ENCODE measurements at places on chromosomes 7 and 10. TPM values are rescaled to one million over a fixed set of nuclear protein-coding genes. Genes with fewer than 3 reads are reported as not detected.

GRCh38 chr7:380711-381210, 90.8 kb downstream of the FOXL3 start:
- no peak for DNase-seq

DNA sequence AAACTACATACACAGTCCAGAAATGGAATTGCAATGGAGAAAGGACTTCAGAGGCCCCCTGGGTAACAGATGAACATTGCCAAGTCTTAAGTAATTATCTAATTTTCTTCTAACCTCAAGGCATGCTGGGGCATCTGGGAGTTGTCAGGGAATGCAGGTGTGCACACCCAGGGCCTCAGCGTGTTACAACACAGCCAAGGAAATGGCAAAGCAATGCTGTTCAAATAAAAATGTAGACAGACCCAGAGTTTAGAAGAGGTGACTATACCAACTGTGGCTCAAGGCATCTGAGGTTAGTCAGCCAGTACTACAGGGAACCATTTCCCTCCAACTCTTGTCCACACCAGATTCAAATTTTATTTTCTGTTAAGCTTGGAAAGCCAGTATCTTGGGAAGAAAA, 73.6 kb downstream of the CCDC3 start:
- no peak for DNase-seq

The CDNF gene
- total RNA-seq = 0.83 TPM

DNA sequence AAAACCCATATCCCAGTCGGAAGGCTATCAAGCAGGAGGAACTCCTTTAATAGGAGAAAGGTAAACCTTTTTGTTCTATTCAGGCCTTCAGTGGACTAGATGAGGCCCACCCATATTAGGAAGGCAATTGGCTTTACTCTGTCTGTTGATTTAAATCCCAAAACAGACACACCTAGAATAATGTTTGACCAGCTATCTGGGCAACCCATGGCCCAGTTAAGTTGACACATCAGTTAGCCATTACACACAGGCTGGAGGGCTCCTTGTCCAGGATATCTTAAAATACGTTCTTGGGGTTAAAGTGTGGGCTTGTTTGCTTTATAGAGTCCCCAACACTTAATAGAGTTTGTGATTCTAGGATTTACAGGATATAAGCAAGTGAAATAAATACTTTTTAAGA, 339.0 kb upstream of the PRKCQ start:
- no peak for DNase-seq
